ENCODE measurements at places on chromosomes 3 and 15.

- no peak for DNase-seq
Measured at GRCh38 chr3:188053710-188054380, 100.1 kb upstream of the LPP start.

DNA sequence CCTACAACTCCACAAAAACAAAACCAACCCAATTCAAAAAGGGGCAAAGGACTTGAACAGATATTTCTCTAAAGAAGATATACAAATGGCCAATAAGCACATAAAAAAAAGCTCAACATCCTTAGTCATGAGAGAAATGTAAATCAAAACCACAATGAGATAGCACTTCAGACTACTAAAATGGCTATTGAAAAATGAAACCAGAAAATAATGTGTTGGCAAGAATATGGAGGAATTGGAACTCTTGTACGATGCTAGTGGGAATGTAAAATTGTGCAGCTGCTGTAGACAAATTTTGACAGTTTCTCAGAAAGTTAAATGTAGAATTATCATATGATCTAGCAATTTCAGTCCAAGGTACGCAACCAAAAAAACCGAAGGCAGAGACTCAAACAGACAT lies 29.0 kb downstream of the KY start:
- DNase-seq, result no peak

GRCh38 chr15:100983221-100983620 lies 64.1 kb downstream of the LRRK1 start:
- DNase-seq, result no peak

DNA sequence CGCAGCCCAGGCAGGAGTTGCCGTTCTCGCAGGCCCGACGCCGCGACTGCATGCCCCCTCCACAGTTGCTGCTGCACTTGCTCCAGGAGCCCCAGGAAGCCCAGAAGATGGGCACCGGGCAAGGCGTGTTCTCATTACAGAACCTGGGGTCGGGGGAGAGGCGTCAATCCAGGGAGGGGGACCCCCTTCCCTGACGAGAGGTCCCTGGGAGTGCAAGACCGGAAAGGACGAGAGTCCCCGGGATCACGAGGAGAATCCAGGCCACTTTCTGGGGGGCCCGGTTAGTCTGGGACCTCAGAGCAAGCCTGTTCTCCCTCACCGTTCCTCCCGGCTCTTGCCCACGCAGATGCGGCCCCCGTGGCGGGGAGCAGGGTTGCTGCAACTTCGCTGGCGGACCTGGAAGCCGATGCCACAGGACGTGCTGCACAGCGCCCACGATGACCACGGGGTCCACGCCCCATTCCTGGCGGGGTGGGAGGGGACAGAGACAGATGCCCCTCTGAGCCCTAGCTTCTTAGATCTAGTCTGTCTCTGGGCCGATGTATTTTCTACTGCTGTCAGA lies 113.9 kb downstream of the SEMA5B start:
- DNase-seq, result no peak

DNA sequence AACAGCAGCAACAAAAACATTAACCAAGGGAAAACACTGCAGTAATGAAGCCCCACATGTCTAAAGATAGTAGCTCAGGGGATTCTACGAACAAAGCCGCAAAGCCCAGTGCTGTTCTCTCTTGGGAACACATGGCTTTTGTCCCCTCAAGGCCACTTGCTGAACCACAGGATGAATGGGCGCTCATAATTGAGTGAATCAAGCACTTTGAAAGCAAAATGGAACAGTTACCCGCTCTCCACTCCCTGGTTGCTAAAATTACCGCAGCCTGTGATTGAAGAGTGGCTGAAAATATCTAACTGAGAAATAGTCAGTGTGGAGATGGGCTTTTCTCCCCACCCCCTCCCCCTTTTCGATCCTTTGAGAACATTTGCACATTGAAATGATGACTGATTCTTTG lies 39.6 kb downstream of the RASGRF1 start:
- DNase-seq, result no peak
